Large intestine (tissue), 12 donors: ENCODE measurements at places on chromosomes 11 and 22.

- no peak for DNase-seq
These were observed 18.1 kb upstream of the CADM1 start for GRCh38 chr11:115522302-115522701.

- DNase-seq = no peak
These were observed 61.5 kb downstream of the SGSM1 start for GRCh38 chr22:24867323-24868022.

- no peak for DNase-seq
These were observed 116.6 kb downstream of the CEP164 start for GRCh38 chr11:117444256-117444655.

- DNase-seq = no peak
These were observed 285.1 kb downstream of the TBC1D22A start for GRCh38 chr22:47047321-47048122.

DNA sequence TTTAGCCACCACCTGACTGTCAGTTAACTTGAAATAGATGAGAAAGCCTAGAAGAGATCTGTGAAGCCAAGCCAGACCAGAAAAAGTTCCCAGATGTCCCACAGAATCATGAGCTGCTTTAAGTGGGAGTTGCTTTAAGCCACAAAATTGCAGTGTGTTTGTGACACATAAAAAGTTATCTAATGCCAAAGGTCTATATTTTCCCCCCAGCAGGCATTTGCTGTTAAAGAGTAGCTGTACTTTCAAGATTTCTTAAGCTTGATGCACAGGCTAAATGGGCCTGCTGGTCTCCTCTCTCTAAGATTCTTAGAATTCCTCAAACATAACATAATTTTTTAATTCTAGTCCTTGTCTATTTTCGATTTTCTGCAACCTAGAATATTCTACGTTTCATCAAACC, 825.7 kb downstream of the FAM181B start:
- DNase-seq = no peak

DNA sequence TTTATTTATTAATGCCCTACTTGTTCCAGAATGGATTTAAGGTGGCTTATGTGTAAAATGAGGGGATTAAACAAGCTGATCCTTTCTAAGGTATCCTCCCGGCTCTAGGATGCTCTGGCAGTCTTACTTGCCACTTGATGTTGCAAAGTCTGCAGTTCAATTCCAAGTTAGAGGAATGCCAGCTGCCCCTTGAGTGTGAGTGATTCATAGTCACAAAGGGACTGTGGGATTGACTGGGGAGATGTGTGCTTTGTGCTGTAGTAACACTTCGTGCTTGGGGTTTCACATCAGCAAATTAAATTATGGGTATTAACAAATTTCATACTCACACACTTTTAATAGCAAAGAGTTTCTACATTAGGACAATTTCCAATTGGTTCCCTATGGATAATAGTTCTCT, 550.8 kb upstream of the CADM1 start:
- no peak for DNase-seq
